ENCODE measurements at places on chromosomes 6 and 20. TPM values are rescaled to one million over a fixed set of nuclear protein-coding genes. Genes with fewer than 3 reads are reported as not detected.

DNA sequence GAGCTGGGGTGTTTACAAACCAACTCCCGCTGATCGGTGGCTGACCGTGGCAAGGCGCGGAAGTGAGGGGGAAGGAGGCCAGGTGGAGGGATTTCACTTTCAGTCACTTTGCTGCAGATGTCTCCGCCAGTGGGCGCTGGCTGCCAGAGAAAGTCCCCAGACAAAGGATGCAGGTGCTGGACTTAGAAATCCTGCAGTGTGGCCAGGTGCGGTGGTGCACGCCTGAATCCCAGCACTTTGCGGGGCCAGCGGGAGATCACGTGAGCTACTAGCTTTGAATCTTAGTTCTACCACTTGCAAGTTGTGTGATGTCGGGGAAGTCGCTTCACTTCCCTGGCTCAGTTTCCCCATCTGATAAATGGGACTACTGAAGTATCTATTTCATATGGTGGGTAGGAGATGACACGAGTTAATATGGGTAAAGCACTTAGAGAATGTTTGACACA is 180.4 kb downstream of the ZNF217 start:
- no peaks in the 10 kb centered on the region for H3K36me3 ChIP-seq
- H3K4me1 ChIP-seq, result peaks cover 3% of the 10 kb centered on the region
- peak; percentile 70 for DNase-seq
- no peaks in the 10 kb centered on the region for H3K27me3 ChIP-seq
- no peak overlapping the region for H3K4me3 ChIP-seq

DNA sequence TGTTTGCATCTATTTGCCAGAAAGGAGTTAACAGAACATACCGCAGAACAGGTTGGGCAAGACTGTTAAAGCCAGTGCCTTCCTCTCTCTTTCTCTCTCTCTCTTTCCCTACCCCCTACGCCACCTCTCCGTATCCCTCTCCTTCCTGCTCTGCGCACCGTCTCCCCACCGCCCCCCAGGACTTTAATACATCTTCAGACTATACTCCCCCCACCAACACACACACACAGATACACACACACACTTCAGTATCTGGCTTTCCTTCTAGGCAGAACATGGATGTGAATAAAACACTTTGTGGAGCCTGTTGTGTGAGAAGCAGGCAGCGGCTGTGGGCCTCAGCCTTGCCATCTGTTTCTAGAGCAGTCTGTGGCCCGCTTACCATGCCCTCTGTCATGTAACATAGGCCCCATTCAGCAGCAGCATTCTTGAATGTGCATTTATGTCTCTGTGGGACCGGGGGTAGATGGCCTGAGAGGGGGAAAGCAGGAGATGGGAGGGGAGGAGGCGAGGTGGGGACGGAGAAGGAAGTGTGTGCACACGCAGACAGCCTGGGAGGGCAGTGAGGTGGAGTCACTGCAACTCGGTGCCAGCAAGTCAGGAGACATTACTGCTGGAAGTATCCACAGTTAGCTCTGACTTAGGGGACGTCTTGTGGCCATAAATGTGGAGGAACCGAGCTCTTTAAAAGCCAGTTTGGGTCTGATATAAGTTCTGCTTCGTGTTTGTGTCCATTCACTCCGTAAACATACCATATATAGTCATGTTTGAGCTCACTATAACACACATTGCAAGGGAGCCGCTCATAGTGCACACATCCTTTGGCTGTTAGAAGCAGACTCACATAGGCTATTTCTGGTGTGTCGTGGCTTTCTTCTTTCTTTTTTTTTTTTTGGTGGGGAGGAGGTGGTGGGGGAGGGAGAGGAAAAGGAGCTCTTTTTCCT is 38.4 kb downstream of the RREB1 start:
- no peak overlapping the region for H3K4me3 ChIP-seq
- H3K4me1 ChIP-seq, result peaks cover 71% of the 10 kb centered on the region
- peak; percentile 80 for DNase-seq
- no peaks in the 10 kb centered on the region for H3K27me3 ChIP-seq
- H3K27ac ChIP-seq, result peak overlapping the region; percentile 82

DNA sequence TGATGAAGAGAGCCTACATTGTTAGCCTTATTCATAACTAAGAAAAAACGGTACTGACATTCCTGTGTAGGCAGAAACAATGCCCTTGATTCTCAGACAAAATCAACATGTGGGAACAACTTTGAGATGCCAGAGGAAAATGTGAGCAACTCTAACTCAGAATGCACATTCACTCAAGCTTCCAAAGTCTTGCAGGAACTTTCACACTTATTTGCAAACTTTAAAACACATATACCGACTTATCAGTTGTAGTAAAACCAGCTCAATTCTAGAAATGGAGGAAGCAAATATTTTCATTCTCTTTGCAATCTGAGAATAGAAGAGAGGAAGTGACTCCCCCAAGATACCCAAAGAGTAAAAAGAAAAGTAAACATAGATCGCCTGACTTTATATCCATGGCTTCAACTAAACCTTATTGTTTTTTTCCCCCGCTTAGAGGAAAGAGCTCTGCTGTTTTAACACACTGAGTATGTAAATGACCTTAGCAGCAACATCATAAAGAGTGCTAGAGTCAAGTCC is 117.6 kb downstream of the EPB41L2 start:
- DNase-seq, result no peak
- no peak overlapping the region for H3K4me3 ChIP-seq
- no peaks in the 10 kb centered on the region for H3K27me3 ChIP-seq

GRCh38 chr20:25600632-25601031 is 15.3 kb upstream of the NINL start:
- no peak overlapping the region for H3K4me3 ChIP-seq
- DNase-seq, result no peak
- no peaks in the 10 kb centered on the region for H3K36me3 ChIP-seq
- H3K4me1 ChIP-seq, result no peaks in the 10 kb centered on the region

GRCh38 chr6:81890846-81891245 is 138.4 kb upstream of the TENT5A start:
- no peaks in the 10 kb centered on the region for H3K4me1 ChIP-seq
- H3K27me3 ChIP-seq, result no peaks in the 10 kb centered on the region
- no peak for DNase-seq
- H3K4me3 ChIP-seq, result no peak overlapping the region

GRCh38 chr6:111573892-111574797 is 31.5 kb downstream of the TRAF3IP2 start:
- no peak overlapping the region for H3K27ac ChIP-seq
- H3K36me3 ChIP-seq, result peaks cover 62% of the 10 kb centered on the region
- H3K4me3 ChIP-seq, result no peak overlapping the region
- H3K4me1 ChIP-seq, result peaks cover 15% of the 10 kb centered on the region
- DNase-seq, result no peak
- no peaks in the 10 kb centered on the region for H3K27me3 ChIP-seq

DNA sequence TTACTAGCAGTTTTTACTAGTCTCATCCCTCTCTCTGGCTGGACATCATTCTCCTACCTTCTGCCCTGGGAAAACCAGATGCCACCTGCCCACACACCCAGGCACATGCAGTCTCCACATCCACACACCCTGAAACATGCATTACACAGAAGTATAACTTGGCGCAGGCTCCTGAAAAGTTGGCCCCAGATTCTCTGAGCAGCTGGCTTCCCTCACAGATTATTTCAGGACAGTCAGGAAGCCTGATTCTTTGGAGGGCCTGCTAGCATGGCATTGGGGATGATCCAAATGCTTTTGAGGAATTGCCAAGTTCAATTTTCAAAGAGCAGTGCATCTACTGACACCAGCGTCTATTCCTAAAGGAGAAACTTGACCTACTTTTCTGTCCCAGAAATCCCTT is 27.8 kb upstream of the KIF16B start:
- no peaks in the 10 kb centered on the region for H3K4me1 ChIP-seq
- no peaks in the 10 kb centered on the region for H3K27me3 ChIP-seq
- no peak overlapping the region for H3K27ac ChIP-seq

GRCh38 chr6:107590378-107590777 is 100.5 kb downstream of the SOBP start:
- no peak overlapping the region for H3K4me3 ChIP-seq
- DNase-seq, result no peak
- no peaks in the 10 kb centered on the region for H3K36me3 ChIP-seq
- no peak overlapping the region for H3K27ac ChIP-seq
- no peaks in the 10 kb centered on the region for H3K27me3 ChIP-seq

GRCh38 chr6:14922706-14923460 is 323.0 kb upstream of the JARID2 start:
- peak overlapping the region; percentile 66 for H3K27ac ChIP-seq
- DNase-seq, result no peak
- H3K4me1 ChIP-seq, result peaks cover 17% of the 10 kb centered on the region
- H3K27me3 ChIP-seq, result no peaks in the 10 kb centered on the region
- no peaks in the 10 kb centered on the region for H3K36me3 ChIP-seq
- H3K4me3 ChIP-seq, result no peak overlapping the region

GRCh38 chr6:69942485-69942884 is 76.1 kb downstream of the COL19A1 start:
- DNase-seq, result no peak
- no peak overlapping the region for H3K27ac ChIP-seq
- H3K4me3 ChIP-seq, result no peak overlapping the region
- no peaks in the 10 kb centered on the region for H3K27me3 ChIP-seq
- no peaks in the 10 kb centered on the region for H3K4me1 ChIP-seq
- H3K36me3 ChIP-seq, result no peaks in the 10 kb centered on the region

Gene SNX5
- 86.6 TPM for total RNA-seq

Gene WFDC5
- total RNA-seq, result 1.3 TPM

Gene UBE2C
- 1.4 TPM for total RNA-seq

Gene CST4
- not detected for total RNA-seq

Gene GID8
- total RNA-seq, result 27.4 TPM

Gene KHDC1
- 1.9 TPM for total RNA-seq

Gene LGSN
- 0.38 TPM for total RNA-seq

Gene RIPPLY2
- total RNA-seq, result not detected

Gene DLL1
- 14.6 TPM for total RNA-seq

Data from upper lobe of right lung (tissue), 1 donor.